RCC 7860 (cell line): ENCODE measurements at places on chromosomes 12 and 14.

DNA sequence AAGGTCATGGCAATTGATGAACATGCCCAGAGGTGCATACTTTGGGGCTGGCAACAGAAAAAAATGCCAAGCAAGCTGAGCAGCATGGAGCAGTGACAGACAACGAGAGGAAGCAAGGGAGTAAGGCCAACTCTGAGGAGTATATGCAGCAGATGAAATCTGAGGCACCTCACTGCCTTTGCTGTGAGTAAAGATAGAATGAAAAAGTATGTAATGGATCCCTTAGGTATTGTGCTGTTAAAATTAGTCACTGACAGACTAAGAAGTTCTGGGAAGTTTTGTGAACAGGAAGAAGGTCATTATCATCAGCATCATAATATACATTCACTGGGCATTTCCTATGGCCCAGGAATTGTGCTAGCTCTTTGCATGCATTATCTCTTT is 269.9 kb downstream of the DUSP6 start:
- DNase-seq: no peak

DNA sequence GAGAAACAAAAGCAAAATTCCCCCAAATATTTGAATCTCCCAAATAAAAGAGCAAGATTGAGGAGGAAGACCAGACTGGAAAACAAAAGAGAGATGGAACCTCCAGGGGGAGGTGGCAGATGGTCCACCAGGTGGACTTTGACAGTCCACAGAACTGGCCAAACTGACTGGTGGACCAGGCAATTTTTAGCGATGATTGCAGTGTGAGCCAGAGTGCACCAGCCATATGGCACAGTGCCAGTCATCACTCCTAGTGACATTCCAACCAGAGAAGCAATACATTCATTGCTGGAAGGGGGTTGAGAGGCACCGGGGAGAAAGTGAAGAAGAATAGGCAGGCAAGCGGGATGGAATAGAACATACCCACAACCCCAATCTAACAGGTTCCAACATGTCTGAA is 182.9 kb downstream of the EXOC5 start:
- DNase-seq: no peak

GRCh38 chr14:104874110-104874531 is 9.1 kb downstream of the CEP170B start:
- no peak for DNase-seq

- DNase-seq: no peak
These were observed 485 bp downstream of the PELI2 start for GRCh38 chr14:56118611-56119181.

GRCh38 chr14:64092940-64093339 is 201.2 kb downstream of the ESR2 start:
- no peak for DNase-seq
